NCI-H2107 (cell line): ENCODE measurements at places on chromosomes 2 and 18.

DNA sequence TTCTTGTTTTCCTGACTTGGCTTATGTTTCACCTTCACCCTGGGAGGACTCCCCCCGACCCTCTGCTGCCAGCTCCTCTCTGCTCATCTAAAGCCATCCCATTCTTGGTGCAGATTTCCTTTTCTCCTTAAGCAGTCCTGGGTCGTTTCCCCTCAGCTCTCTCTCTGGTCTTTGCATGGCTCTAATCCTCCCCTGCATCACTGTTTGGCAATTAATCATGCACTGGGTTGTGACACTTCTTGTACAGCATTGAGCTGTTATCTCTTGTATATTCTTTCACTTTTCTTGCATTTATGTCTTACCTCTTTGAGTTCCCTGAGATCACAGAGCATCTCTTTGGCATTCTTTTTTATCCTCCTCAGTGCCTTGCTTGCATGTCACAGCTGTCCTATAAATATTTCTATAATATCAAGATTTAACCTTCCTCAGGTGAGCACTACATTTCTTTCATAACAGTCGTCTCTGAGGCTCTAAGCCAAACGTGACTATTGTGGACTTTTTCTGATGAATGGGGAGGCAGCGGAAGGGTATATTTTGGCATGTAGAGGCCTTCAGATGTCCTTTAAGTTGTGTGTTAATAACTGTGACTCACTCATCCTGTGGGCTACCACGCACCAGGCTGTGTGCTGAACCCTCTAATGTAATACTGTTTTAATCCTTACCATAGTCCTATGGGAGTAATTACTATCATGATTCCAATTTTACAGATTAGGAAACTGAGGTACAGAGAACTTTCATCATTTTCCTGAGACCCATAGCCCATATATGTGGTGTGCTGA is 507.5 kb downstream of the SLC4A3 start:
- no peak for DNase-seq

DNA sequence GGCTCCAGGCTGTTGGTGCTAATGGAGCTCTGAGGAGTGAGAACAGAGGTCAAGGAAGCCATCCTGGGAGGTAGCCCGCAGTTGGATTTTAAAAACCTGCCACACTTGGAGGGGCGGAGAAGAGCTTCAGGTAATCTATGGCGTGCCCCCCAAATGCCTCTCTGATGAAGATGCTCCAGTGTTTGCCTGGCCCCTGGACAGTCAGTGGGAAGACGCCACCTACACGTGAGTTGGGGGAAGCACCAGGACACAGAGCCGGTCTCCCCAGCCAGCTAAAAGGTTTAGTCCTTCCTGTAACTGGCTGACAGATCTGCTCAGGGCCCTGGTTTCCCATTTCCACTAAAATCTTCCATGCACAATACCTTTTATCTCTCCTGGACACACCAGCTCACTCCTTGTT is 225.0 kb downstream of the TTC32 start:
- DNase-seq = no peak

GRCh38 chr2:159571540-159572260 is 44.6 kb downstream of the BAZ2B start:
- DNase-seq = no peak

DNA sequence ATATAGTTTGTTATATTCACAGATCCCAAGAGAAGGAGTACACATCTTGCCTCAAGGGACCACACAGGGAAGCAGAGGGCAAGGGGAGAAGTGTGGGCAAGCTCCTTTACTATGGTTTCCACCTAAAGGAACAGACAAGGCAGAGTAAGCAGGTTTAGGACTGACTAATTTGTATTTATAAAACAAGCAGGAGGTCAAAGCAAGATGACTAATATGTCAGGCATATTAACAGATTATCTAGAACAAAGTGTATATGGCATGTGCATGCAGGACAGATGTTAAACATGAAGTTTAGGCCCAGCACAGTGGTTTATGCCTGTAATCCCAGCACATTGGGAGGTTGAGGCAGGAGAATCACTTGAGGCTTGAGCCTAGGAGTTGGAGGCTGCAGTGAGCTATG is 3.7 kb upstream of the LRP2 start:
- no peak for DNase-seq

- no peak for DNase-seq
These were observed 12.3 kb downstream of the LIMS2 start for GRCh38 chr2:127662937-127663565.

- no peak for DNase-seq
These were observed 26.1 kb downstream of the NIFK start for GRCh38 chr2:121710470-121711170.

- DNase-seq = no peak
These were observed 15.7 kb downstream of the COL4A3 start for GRCh38 chr2:227179988-227180685.

- no peak for DNase-seq
These were observed 487.4 kb upstream of the SALL3 start for GRCh38 chr18:78492064-78492812.

GRCh38 chr18:9389706-9390105 is 55.1 kb downstream of the TWSG1 start:
- DNase-seq = no peak

DNA sequence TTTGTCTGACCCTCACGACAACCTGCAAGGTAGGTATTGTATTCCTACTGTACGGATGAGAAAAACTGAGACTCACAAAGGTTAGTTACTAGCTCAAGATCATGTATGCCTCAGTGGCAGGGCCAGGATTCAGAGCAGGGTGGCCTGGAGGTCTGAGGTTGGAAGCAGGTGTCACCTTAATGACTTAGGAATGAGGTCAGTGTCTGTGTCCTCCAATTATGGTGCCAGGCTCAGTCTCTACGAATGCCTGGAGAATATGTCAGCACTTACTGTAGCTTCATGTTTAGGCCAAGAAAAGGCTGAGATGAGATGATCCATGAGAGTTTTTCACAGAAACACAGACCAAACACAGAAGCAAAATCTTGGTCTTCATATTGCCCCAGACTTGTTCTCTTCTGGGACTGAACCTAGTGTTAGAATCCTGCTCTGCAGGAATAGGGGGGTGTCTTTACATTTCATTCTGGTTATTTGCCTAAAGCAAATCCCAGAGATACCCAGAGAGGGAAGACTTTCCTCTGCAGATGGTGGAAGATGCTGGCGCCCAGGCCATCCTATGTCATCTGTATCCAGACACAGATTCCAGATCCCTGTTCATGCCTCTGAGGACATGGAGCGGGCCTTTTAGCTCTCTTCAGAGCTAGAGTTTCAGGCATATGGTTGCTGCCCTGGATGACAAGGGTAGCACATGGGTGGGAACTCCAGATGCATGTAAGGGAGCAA is 16.3 kb upstream of the RAB10 start:
- DNase-seq = no peak

DNA sequence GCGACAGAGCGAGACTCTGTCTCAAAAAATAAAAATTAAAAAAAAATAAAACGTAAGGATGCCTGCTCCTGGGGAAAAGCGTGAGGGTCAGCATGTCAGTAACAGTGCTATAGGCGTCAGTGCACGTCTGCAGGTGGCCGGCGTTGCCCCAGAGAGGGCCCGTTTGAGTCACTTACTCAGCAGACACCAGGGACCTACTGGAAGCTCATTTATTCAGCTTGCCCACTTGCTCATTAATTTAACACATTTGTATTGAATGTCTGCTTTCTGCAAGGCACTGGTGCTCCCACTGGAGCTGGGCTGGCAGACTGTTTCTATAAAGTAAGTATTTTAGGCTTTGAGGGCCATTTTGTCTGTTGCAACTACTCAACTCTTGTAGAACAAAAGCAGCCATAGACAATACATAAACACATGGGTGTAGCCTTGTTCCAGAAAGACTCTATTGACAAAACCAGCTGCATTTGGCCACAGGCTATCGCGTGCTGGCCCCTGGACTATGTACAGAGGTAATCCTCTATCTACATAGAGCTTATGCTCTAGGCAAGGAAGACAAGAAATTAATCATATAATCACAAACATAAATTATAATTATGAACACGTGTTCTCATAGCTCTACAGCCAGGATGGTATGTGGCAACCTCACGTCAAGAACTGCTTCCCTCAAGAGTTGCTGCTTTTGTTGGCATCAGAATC is 73.2 kb downstream of the KLHL29 start:
- no peak for DNase-seq

DNA sequence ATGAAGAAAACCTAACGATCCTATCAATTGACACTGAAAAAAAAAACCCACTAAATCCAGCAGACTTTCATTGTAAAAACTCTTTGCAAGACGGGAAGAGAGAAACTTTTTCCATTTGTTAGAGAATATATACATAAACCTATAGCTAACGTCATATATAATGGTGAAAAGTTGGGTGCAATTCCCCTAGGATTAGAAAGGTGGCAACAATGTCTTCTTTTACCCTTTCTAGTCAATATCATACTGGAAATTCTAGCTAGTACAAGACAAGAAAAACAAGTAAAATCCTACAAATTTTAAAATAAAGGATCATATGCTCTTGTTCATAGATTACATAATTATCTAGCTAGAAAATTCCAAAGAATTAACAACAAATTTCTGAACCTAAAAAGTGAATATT is 1596.5 kb upstream of the LRRTM1 start:
- no peak for DNase-seq

GRCh38 chr2:213022987-213023386 is 128.4 kb downstream of the IKZF2 start:
- DNase-seq = no peak

DNA sequence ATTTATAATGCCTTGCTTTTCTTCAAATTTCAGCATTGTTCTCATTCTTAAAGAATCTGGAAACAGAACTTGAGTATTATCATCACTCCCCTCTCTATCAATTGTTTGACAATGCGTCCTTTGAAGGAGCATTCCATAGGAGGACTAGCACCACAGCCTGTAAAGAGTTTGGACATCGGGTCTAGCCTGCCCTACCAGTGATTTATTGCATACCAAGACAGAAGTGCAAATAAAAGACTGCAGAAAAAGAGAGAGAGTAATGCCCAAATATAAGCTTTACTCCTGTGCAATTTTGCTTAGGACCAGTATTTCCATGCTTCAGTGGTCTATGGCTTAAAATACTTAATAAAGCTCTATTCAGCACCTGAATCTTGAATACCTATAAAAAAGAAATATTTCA is 55.4 kb upstream of the MAP2 start:
- DNase-seq = no peak

DNA sequence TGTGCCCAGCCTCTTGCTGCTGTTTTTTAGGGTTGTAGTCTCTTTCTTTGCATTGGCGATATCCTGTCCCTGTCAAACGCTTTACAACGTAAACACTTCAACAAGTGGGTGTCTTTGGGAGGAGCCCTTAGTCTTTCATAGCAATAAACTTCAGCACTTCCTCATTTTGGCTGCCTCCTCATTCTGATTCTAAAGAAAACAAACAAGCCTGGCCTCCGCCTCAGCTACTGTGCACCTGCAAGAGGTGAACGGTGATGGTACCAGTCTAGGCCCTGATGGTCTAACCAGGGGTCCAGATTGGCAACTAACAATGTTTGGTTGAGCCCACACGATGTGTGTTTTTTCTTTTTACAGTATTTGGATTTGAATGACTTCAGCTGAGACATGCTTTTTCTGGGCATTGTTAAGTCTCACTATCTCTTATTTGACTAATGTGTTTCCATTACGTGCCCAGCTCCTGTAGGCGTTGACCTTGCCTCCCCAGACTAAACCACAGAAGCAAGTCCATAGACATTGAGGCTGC is 53.2 kb upstream of the CUL3 start:
- no peak for DNase-seq

GRCh38 chr18:78890388-78890787 is 89.2 kb upstream of the SALL3 start:
- no peak for DNase-seq

GRCh38 chr2:60067006-60067405 is 486.4 kb downstream of the BCL11A start:
- no peak for DNase-seq

GRCh38 chr2:58856100-58856499 is 615.0 kb upstream of the FANCL start:
- no peak for DNase-seq

DNA sequence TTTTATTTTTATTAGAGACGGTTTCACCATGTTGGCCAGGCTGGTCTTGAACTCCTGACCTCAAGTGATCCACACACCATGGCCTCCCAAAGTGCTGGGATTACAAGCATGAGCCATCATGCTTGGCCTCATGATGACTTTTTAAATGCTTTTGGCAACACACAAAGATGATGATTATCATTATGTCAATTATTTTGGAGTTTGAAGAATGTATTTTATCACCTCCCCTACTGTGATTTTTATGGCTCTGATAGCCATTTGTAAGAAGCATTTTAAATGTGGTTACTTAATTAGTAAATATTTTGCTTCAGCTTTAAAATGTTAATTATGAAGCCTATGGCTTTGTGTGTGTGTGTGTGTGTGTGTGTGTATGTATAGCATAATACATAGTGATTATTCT is 45.1 kb upstream of the RAB27B start:
- DNase-seq = no peak

DNA sequence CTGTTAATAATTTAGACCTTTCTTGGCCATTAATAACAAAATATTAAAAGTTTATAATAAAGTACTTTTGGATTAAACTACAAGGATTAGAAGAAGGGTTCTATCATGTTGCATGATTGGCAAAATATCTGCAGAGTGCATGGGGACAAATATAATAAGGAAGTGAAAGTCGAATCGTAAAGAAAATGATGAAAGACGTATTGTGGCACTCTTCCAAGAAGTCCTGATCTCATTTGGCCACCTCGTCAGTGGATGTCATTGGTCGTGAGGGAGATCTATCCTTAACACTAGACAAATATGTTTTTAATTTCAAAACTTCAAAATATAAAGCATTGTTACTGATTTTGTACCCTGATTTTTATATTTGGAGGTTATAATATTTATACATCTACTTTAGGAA is 197.7 kb upstream of the STON1 start:
- no peak for DNase-seq

DNA sequence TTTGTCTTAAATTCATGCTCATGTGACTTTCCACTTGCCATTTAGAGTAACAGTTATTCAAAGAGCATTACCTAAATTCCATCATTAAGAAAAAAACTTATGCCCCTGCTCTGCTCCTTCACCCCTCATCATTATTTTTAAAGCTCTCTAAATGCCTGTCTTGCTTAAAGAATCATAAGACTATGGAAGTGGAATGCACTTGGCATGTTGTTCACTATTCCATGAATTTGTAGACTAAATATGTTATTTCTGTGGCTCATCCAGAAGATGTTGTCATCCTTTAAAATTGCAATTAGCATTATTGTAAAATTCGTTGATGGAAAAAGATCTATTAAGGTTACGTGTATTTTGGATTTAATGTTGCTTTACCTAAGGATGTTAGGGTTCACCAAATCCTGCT is 61.8 kb downstream of the FMNL2 start:
- DNase-seq = no peak

DNA sequence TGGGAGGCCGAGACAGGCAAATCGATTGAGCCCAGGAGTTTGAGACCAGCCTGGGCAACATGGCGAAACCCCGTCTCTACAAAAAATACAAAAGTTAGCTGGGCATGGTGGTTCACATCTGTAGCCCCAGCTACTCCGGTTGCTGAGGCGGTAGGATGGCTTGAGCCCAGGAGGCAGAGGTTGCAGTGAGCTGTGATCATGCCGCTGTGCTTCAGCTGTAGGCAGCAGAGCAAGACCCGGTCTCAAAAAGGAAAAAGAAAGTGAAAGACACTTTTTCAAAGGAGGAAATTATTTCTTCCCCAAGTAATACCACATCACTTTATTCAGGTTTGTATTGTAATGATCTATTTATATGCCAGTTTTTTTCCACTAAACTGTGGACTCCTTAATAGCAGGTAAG is 35.7 kb upstream of the TAF4B start:
- no peak for DNase-seq
